H1 (cell line): ENCODE measurements at places on chromosomes 6 and 20. TPM values are rescaled to one million over a fixed set of nuclear protein-coding genes. Genes with fewer than 3 reads are reported as not detected.
A peak's percentile ranks its signal among the peaks of the same experiment; 100 is the strongest.

FRMD1 gene
- total RNA-seq = not detected in 2 replicates

SOX4 gene
- total RNA-seq = 162 and 169 TPM in 2 replicates

ULBP2 gene
- total RNA-seq = not detected in 2 replicates

NECAB3 gene
- 19.7 and 20.5 TPM in 2 replicates for total RNA-seq

C4B gene
- total RNA-seq = 1.5 and 3.5 TPM in 2 replicates

WFDC10B gene
- 0.54 TPM in 1 of 2 replicates, not detected in the other for total RNA-seq

SYCP2L gene
- total RNA-seq = 3.2 and 4.2 TPM in 2 replicates

RIN2 gene
- total RNA-seq = 0.90 and 1.3 TPM in 2 replicates

BFSP1 gene
- 2.5 and 3.2 TPM in 2 replicates for total RNA-seq

HDDC2 gene
- 86.0 and 89.3 TPM in 2 replicates for total RNA-seq

IPCEF1 gene
- total RNA-seq = 0.44 and 0.78 TPM in 2 replicates

CRYBG1 gene
- total RNA-seq = 11.6 and 11.9 TPM in 2 replicates

DNA sequence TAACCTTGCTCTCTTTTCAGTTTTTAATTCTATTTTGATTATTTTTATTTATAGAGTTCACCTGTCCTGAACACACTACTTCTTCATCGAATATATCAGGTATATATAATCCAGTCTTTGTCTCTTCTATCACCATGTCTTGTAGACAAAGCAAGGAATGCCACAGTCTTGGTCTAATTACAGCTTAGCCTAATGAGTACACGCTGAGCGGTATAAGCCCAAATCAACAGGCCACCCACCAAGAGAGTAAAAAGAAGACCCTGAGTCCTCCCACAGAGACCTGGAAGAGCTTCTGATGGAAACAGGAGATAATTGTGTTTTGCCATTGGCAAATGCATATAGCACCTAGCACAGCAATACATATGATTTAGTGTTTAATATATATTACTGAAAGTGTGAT, 68.7 kb upstream of the TCF21 start:
- DNase-seq = no peak

GRCh38 chr6:106103728-106104109, 17.6 kb downstream of the PRDM1 start:
- DNase-seq = no peak

GRCh38 chr6:1474205-1474604, 84.8 kb downstream of the FOXF2 start:
- DNase-seq = no peak

DNA sequence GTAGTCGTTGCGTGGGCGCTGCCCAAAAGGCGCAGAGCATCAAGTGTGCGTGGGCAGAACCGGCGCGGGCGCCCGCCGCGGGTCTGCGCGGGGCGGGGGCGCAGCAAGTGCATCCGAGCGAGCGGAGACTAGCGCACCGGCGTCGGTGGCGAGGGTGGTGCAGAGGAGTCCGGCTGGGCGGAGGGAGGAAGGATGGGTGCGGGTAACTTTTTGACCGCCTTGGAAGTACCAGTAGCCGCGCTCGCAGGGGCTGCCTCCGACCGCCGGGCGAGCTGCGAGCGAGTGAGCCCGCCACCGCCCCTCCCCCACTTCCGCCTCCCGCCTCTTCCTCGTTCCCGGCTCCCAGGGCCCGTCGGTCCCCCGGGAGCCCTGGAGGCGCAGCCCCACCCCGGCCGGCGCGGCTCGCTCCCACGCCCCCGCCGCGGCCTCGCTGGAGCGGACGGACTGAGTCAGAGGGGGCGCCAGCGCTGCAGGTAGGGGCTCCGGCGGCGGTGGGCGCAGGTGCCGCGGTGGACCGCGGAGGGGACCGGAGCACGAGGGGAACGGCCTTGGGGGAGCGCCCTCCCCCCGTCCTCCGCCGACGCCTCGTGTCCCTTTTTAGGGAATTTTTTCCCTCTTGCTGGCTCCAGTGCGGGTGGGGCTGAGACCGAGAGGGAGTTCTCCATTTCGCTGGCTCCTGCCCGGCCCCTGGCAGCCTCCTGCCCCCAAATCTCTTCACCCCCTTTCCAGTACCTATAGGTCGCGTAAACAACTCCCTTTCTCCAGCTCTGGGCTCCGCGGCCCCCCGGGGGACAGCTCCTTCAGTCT, 1.6 kb upstream of the DBNDD2 start:
- DNase-seq = peak; percentile 78

DNA sequence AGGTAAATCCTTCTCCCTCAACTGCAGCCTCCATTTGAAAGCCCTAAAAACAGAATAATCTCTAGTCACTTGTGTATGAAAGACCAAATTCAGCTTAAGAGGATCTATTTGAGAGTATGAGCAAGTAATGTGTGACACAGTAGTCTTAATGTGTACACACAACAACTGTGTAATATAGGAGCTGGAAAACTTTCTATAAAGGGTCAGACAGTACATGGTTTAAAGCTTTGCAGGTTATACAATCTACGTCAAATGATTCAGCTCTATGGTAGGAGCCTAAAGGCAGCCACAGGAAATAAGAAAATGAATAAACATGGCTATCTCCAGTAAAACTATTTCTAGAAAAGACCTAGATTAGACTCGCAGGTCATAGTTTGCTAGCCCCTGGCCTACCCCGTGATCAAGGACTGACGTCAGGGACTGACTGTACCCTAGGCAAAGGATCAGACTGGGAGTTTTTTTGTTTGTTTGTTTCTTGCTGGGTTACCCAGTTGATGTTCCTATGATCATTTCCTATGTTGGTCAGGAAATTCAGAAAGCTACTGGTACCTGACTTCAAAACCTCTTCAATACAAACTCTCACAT, 39.7 kb downstream of the BTBD9 start:
- DNase-seq = no peak

GRCh38 chr20:57000441-57000968, 265.9 kb downstream of the BMP7 start:
- no peak for DNase-seq

DNA sequence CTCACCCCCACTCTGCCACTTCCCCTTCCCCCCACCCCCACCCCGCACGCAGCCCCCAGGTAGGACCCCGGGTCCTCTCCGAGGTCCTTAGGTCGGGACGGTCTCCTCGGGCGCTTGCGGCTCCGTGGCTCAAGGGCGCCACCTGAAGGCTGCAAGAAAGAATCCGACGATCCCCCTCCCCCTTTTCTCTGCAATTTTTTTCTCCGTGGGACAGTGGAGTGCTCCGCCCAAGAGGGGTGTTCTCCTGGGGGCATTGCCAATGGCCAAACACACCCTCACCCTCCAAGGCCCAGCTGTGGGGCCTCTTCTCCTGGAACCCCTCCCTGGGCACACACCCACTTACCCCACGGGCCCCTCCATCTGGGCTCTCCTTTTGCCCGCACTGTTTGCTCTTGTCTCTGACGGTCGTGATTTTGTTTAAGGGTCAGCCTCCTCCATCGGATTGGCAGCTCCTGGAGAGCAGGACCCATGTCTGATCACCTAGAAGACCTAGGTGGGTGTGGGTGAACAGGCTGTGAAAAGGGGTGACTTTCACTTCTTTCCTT, 1.1 kb upstream of the TMEM74B start:
- DNase-seq = peak; percentile 21

GRCh38 chr6:111926731-111927302, 53.6 kb upstream of the FYN start:
- no peak for DNase-seq

GRCh38 chr6:82951389-82951788, 114.3 kb downstream of the UBE3D start:
- no peak for DNase-seq

DNA sequence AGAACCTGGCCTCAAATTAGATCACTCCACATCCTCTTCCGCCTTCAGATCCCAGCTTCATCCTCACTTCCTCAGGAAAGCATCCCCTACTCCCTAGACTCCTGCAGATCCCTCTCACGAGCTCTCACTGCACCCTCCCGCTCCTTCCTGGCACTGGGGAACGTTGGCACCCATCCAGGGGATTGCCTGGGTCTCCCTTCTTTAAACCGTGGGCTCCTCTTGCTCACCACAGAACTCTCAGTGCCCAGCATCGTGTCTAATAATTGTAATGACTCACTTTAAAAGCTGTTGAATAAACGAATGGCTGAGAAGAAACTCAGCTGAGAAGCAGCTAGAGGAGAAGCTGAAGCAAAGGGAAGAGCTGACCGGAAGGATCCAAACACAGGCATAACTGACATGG, 20.4 kb downstream of the ZC3H12D start:
- DNase-seq = no peak

GRCh38 chr20:51386586-51386985, 155.9 kb downstream of the NFATC2 start:
- DNase-seq = no peak

DNA sequence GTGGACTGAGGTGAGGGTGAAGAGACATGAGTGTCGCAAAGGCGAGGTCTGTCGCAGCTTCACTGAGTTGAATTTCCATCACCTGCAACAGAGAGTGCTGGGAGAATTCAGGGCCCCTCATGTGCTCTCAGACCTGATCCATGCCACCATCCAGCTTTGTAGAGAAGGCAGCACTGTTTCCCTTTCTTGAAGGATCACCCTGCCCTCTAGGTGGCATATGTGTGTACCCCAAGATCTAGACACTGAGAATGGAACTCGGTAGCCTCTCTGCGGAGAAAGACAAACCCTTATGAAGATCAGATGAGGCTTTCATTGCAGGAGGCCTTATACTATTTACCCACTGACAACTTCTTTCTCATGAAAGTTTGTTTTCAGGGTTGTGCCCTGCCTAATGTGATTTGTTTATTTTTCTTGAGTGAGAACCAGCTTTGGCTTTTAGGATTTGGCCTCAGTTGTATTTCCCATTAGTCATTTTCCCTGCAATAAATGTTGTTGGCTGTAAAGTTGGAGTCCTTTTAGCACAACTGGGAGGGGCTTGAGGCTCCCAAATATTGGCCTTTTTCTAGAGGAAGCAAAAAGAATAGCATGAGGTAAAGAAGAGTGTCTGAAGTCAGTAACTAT, 811.3 kb downstream of the DHX35 start:
- DNase-seq = no peak

DNA sequence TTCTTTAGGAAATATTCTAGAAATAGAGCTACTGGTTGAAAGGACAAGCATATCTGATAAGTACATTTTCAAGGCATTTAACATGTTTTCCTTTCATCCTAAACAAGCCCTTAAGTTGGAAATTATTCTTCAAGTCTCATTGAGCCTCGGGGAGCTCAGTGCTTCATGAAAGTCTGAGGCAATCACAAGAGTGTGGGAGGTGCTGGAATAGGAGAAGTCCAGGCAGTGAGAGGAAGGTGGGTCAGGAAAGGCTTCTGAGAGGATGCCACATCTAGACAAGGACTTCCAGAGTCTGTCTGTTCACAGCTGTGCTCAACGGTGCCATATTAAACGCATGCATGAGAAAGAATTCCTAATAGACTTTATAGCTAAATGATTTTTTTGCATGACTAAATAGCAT, 69.8 kb downstream of the CD83 start:
- no peak for DNase-seq

GRCh38 chr6:159790956-159791598, 810 bp downstream of the MRPL18 start:
- no peak for DNase-seq

DNA sequence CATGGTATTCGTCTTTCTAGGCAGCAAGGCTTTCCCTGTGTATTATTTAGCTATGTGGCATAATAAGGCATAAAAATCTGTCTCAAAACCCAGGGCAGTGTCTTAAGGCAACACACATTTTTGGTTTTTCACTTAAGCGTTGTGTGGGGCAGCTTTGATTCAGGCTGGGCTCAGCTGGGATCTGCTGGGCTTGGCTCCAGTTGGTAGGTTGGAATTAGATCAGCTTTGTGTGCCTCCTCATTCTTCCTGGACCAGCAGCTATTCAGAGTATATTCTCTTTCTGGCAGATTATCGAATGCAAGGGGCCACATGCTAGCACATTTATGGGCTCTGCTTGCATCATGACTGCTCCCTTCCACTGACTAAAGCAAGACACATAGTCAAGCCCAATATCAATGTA, 487.9 kb downstream of the RFPL4B start:
- DNase-seq = no peak

GRCh38 chr6:28808383-28808782, 115.4 kb downstream of the TRIM27 start:
- no peak for DNase-seq

GRCh38 chr6:48429610-48430009, 318.6 kb upstream of the PTCHD4 start:
- no peak for DNase-seq
